ENCODE measurements at places on chromosomes 7 and 10.
A peak's percentile ranks its signal among the peaks of the same experiment; 100 is the strongest.

DNA sequence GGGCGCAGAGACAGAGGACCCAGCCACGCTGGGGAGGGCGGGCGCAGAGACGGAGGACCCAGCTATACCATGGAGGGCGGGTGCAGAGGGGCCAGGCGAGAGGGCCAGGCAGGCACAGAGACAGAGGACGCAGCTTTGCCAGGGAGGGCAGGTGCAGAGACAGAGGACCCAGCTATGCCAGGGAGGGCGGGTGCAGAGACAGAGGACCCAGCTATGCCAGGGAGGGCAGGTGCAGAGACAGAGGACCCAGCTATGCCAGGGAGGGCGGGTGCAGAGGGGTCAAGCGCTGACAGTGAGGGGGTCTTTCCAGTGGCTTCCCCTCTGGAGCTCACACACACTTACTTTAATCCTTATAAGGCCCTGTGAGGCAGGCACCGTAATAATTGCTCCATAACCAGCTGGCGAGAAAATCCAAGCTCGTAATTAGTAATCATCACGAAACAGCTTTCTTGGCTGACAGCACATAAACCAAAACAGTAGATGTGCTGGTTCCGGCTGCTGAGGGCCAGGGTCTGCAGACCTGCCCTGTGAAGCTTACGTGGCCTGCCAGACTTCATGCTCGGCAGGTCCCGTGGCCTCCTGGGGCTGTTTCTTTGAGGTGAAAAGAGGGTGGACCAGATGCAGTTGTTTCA lies 137.2 kb downstream of the VIPR2 start:
- DNase-seq: no peak

DNA sequence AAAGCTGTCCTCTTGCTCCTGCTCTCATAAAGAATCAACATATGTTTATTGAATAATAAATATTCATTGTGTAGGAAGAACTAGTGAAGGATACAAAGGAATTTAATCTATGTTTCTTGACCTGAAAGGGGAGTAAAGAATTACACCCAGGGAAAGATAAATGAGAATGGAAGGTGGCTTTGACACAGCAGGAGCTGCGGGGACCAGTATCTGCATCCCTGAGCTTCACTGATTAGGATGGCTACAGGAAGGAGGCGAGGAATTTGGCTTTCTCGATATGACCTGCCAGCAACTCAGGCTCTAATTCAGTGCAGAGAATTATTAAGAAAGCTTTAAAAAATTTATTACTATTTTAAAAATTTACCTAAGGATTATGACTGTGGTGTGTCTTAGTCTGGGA lies 194.6 kb downstream of the SEC23IP start:
- no peak for DNase-seq

GRCh38 chr7:120984406-120984805 lies 4.1 kb upstream of the CPED1 start:
- no peak for DNase-seq

- no peak for DNase-seq
Measured at GRCh38 chr7:143210541-143210940, 11.3 kb upstream of the TAS2R40 start.

- no peak for DNase-seq
Measured at GRCh38 chr7:2193575-2194305, 39.0 kb downstream of the MAD1L1 start.

GRCh38 chr10:128211953-128212727 lies 85.9 kb upstream of the MKI67 start:
- DNase-seq: peak; percentile 90

DNA sequence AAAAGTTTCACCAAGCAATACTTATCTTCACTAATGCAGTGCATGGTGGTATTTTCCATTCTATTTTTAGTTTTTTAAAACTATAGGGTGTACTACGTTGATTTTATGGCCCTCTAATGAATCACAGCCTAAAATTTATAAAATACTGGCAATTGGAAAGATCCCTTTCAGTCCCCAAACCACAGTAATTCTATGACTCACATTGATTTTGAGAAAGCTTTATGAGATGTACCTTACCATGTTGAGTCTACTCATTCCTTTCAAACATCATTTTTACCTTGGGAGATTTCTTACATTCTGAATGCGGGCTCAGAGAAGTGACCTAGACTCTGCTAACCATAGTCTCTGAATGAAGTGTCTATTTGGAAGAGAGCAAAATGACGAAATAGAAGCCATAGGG lies 141.6 kb downstream of the GPR85 start:
- no peak for DNase-seq

DNA sequence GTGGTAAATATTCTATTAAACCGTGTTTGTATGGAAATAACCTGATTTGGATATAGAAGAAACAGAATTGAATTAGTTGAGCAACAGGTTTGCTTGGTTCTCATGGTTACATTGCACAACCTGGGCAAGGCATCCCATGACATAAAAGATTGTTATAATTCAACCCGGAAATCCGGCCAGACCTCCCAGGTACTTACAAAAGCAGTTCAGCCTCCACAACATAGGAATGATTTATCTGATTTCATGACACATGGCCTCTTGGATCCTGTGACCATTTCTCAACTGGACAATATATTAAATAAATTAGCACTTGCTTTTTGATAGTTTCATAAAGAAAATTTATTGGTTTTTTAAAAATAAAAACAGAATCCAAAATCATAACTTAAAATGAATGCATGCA lies 55.1 kb upstream of the PTPN12 start:
- no peak for DNase-seq

- no peak for DNase-seq
Measured at GRCh38 chr10:102247734-102248133, 2.4 kb downstream of the GBF1 start.

DNA sequence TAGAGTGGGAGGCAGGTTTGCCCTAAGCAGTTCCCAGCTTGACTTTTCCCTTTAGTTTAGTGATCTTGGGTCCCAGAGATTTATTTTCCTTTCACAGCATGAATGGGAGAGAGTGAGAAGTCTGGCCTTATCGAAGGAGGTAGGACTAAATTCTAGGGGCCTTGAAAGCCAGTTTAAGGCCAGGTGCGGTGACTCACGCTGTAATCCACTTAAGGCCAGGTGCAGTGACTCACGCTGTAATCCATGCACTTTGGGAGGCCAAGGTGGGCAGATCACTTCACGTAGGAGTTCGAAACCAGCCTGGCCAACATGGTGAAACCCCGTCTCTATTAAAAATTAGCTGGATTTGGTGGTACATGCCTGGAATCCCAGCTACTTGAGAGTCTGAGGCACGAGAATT lies 392.2 kb downstream of the ACTR3B start:
- no peak for DNase-seq

DNA sequence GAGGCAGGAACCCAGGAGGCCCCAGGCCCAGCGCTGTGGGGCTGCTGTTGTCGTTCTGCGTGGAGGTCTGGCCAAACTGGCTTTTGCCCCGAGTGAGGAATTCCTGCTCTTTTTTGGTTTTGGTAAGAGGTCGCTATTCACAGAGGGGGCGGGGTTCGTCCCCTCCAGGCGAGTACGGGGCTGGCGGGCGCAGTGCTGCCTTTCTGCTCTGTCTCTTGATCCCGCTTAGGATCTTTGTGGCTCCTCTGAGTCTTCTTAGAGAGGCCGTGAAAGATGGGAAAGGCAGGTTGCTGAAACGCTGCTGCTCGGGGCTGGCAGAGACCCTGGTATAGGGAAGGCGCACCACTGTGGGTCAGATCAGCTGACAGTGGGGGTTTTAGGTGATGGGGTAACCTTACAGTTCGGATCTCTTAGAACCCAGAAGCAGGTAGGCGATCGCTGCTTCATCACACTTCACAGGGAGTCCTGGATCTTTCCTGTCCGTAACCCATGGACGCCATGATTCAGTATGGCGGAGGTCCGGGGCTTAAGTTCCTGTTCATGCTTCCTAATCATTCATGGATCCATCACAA lies 136.7 kb downstream of the KIF20B start:
- DNase-seq: no peak

DNA sequence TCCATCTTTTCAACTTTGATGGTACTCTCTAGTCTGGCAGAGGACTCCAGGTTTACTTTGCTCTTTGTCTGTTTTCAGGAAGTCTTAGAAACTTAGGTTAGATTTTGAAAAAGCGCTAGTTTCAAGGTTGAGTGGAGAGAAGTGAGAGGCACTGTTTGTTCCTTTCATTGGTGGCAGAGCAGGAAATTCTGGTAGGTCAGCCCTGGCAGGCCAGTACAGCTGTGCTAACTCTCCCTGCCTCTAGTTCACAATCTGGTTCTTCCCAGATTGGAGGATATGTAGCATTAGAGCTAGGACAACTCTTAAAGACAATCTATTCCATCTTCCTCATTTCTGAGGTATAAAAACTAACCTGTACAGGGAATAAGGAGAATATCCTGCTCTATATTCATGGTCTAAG lies 160.9 kb upstream of the FZD1 start:
- DNase-seq: no peak

DNA sequence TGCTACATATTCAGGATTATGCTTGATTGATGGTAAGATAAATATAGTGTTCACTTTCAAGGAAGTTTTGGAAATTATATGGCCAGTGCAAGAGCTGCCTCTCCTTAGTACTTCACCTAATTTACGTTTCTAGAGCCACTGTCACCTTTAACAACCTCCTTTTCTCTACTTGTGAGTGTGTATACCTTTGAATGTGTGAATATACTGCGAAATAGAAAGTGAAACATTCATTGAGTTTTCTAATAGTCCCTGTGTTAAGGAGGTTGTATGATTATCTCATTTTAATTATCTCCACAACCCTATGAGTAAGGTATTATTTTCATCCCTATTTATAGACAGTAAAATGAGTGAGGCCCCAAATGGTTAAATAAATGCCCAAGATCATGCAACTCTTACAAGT lies 1050.5 kb downstream of the XPNPEP1 start:
- no peak for DNase-seq

GRCh38 chr7:156578978-156579430 lies 61.6 kb upstream of the RNF32 start:
- DNase-seq: no peak

- DNase-seq: no peak
Measured at GRCh38 chr7:42934291-42934690, 2.1 kb downstream of the MRPL32 start.

DNA sequence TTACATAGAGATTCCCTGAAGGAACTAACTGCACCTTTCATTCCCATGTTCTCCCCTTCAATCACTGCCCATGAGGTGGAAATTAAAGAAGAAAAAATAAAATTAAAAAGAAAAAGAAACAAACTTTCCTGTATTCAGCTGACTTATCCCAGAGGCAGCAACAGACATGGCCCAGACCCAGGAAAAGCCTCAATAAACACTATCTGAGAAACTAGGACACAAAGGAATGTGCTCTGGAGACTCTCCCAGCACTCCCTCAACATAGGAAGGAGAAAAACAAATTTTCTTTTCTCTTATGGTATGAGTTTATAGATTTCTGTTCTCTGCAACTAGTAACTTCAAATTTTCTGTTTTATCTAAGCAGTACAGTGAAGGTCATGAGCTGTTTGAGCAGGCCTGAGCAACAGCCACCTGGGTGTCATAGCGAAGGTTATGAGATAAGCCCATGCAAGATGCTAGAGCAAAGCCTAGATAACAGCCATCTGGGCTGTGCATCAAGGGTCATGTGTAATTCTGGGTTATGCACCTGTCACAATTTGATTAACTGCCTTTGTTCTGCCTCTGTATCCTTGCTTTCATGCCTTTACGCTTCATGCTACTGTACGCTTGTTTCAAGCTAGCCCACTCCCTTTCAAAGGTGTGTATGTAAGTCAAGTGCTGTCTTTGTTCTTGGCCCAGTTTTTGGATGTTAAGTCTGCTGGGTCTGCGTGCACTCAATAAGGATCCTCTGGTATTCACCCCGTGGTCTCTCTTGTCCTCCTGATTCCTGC lies 11.0 kb upstream of the OR6B1 start:
- no peak for DNase-seq

- DNase-seq: no peak
Measured at GRCh38 chr10:79487296-79488194, 24.8 kb upstream of the EIF5AL1 start.

DNA sequence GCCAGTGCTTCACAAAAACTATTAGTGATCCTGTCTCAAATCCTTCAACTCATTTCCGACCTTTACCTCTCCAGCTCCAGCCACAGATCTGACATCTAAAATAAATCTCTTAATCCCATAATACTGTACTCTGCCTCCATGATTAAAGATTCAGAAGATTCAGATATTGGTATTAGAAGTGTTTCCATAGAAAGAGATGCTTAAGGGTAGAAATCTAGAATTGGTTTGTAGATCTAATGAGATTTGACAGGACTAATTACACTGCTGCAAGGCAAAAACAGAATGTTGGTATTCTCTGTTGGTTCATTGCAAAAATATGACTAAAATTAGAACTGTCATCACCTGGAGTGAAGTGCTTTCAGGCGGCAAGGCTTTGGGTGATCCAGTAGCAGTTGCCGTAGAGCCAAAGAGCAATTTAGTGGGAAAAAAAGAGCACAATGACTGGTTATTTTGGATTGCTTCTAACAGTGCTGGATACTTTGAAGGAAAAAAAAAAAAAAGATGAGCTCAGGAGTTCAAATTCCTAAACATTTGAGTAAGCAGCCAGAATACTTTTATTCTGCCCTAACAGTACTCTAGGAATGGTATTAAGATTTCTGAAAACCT lies 940.1 kb upstream of the SORCS1 start:
- no peak for DNase-seq

GRCh38 chr7:40659231-40659630 lies 524.4 kb downstream of the SUGCT start:
- no peak for DNase-seq

DNA sequence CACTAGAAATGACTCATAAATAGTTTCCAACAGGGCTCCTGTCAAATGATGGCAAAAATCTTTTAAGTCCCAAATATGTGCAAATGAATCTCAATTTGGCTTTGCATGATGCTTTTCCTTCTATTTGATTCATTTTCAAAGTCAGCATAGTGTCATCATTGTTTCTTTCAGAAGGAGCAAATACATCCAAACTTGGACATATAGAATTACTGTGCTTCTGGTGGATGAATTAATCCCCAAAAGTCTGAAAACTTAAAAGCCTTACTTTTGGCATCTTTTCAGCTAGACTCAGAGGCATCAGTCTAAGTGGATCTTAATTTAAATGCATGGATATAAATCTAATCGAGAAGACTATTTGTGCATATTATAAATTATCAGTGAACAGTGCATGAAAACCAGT lies 578.1 kb upstream of the FZD8 start:
- no peak for DNase-seq

DNA sequence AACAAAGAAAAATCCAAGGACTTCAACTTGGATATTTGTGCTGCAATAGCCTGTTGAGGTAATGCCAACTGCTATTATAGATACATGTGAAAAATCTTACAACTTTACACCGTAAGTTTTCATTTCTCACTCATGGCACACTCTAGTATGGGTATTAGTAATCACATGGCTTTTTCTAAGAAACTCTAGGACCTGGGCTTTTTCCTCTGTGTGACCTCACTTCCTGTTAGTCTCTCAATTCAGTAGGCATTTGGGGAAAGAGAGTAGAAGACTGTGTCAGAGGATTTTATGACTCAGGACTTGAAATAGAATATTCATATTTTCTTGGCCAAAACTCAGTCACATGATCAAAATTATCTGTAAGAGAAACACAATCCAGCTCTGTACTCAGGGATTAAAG lies 1049.9 kb downstream of the REEP3 start:
- DNase-seq: no peak

Measured in thymus (tissue), 14 donors.